Esophagus mucosa (tissue), 1 donor: ENCODE measurements at places on chromosomes 13 and 19.

GRCh38 chr13:39822437-39822836, 167.0 kb downstream of the COG6 start:
- ATAC-seq = no peak

GRCh38 chr13:25085125-25085742, 10.7 kb upstream of the PABPC3 start:
- no peak for ATAC-seq

DNA sequence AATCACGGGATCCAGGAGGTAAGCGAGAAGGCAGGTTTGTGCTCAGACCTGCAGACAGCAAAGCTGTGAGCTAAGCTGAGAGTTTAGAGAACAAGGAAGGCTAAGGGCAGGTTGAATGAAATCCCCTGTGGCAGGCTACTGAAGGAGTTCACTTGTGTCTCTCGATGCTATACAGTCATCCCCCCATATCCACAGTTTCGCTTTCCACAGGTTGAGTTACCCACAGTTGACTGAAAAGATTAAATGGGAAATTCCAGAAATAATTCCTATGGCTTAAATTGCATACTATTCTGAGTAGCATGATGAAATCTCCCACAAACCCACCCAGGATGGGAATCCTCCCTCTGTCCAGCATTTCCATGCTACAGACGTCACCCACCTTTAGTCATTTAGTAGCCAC, 49.6 kb downstream of the ABCC4 start:
- ATAC-seq = no peak

DNA sequence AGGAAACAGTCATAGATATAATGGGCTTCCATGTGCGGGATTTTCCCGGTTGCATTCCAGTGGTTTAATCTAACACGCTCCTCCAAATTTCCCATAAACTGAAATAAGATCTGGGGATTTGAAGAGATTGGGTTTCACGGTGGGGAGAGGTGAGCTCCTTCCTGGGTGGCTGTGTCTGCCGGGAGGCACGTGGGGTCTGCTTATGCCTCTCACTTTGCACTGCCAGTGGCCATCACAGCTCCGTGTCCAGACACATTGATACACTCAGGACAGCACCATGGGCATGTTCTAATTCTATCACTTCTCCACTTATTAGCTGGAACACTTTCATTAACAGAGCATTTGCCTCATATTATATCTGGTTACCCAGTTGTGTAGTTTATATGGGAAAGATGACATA, 73.4 kb downstream of the SOX1 start:
- ATAC-seq = no peak

DNA sequence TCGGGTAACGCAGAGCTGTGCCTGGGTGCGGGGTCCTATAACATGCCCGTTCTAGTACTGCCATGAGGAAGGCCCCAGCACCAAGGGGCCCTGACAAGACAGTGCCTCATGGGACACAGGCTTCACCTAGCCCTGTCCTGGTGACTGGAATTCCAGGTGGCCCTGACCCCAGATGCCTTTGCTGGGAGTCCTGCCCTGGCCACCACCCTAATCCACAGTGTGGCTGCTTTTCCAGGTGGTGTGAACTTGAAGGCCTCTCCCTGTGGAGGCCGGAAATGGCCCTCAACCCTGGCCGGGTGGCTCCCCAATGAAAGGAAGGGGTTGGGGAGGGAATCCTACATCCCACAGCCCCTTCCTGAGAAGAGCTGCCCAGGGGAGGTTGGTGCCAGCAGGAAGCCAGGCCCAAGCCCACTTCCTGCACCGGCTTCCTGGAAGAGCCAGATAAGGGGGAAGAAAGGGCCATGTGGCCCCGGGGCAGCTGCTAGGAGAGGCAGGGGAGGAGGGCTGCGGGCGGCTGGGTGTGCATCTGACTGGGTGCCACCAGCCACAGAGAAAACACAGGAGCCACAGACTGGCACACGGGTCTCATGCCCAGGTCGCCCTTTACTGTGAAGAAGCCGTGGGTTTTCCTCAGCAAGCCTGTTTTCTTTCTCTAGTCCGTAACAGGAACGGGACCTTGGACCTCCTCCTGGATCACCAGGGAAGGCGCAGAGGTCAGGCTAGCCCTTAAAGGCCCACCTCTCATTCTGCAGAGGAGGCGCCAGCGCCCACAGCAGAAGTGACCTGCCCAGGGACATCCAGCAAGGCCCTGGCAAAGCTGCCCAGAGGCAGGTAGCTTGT, 4.7 kb downstream of the LSM4 start:
- no peak for ATAC-seq

DNA sequence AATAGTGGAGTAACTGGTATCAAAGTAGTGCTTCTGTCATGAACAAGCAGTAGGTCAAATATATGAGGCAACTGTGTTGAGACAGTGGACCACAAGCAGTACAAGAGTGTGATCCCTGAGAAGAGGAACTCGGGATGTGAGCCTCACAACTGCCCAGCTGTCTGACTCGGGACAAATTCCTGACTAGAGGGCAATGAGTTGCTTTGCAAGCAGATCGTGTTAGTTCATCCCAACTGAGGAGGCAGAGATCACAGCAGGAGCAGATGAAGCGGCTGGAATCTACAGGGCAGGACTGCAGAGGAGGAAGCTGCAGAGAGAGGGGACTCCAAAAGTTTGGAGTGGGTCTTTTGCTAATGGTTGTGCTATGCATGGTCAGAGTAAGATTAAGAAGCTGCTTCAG, 741.1 kb downstream of the DIAPH3 start:
- no peak for ATAC-seq

- no peak for ATAC-seq
Observed at GRCh38 chr19:50638600-50638999, 1.1 kb downstream of the SYT3 start.

GRCh38 chr19:14058182-14059092, 3.4 kb downstream of the PALM3 start:
- no peak for ATAC-seq

- no peak for ATAC-seq
Observed at GRCh38 chr13:26540334-26540733, 17.1 kb upstream of the WASF3 start.

- no peak for ATAC-seq
Observed at GRCh38 chr13:43008596-43008995, 14.8 kb upstream of the DNAJC15 start.

- ATAC-seq = no peak
Observed at GRCh38 chr19:38032951-38033350, 125.9 kb downstream of the SIPA1L3 start.

DNA sequence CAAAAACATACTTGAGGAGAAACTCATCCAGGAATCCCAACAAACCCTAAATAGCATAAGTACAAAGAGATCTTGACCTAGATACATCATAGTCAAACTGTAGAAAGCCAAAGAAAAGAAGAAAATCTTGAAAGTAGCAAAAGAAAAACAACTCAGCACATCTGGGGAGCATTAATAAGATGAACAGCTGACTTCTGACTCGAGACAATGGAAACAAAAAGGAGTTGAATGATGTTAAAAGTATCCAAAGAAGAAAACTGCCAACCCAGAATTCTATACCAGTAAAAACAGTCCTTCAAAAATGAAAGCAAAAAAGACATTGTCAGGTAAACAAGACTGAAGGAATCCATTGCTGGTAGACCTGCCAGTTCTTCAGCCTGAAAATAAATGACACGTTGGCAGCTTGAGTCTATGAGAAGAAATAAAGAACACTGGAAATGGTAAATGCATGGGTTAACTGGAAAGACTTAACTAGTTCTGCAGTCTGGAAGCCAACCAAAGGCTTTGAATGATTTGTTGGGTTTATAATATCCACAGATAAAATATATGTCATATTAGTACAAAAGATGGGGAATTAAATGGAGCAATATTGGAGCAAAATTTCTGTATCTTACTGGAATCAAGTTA, 46.8 kb downstream of the TSSK6 start:
- ATAC-seq = no peak

- ATAC-seq = no peak
Observed at GRCh38 chr13:61350341-61350740, 65.3 kb downstream of the PCDH20 start.

- ATAC-seq = peak; percentile 92
Observed at GRCh38 chr19:19170053-19170872, at the start of gene MEF2B. TSS of gene MEF2B (minus strand) at chr19:19170263. CDS start at chr19:19150735, 19,528 bp downstream.

DNA sequence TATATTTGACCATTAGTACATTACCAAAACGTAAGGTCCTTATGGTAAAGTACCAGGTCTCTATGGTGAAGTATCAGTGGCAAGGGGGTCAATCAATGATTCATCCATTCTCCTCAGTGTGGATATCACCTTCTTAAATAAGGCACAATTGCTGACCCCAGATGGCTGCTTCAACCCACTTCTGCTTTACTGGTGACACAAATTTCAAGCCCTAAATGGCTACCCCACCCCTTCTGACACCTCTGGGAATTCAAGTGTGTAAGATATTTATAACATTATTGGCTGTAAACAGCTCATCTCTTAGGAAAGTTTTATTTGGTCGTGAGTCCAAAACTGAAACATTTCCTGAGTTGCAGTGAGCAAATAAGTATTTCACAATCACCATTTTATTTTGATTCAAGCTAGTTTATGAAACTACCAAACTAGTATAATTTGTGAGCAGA, 7.9 kb upstream of the WBP4 start:
- ATAC-seq = peak; percentile 17

GRCh38 chr13:25874907-25875306, 176.9 kb downstream of the SHISA2 start:
- no peak for ATAC-seq

DNA sequence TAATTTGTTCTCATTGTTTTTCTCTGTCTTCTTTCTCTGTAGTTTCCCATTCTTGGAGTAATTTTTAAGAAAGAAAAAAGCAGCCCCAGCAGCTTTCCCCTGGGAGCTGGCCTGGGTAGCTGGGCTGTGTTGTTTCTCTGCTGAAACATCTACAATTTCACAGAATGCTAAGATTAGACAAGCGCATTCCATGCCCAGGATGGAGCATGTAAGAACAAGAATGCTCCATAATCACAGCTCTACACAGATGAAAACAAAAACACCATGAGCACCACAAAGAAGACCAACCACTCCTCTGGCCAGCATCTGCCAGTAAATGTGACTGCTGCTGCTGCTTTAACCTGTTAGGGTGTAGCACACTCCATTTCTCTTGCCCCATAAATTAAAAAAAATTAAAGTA, 239.2 kb upstream of the SLITRK1 start:
- ATAC-seq = peak; percentile 53

GRCh38 chr19:45779231-45780145, 2.8 kb downstream of the DMPK start:
- ATAC-seq = peak; percentile 85

GRCh38 chr13:51047434-51048165, 63.5 kb downstream of the C13orf42 start:
- no peak for ATAC-seq

- no peak for ATAC-seq
Observed at GRCh38 chr13:109785892-109786450, 412 bp downstream of the IRS2 start.

GRCh38 chr13:50406831-50407230, 391.6 kb downstream of the KCNRG start:
- no peak for ATAC-seq

DNA sequence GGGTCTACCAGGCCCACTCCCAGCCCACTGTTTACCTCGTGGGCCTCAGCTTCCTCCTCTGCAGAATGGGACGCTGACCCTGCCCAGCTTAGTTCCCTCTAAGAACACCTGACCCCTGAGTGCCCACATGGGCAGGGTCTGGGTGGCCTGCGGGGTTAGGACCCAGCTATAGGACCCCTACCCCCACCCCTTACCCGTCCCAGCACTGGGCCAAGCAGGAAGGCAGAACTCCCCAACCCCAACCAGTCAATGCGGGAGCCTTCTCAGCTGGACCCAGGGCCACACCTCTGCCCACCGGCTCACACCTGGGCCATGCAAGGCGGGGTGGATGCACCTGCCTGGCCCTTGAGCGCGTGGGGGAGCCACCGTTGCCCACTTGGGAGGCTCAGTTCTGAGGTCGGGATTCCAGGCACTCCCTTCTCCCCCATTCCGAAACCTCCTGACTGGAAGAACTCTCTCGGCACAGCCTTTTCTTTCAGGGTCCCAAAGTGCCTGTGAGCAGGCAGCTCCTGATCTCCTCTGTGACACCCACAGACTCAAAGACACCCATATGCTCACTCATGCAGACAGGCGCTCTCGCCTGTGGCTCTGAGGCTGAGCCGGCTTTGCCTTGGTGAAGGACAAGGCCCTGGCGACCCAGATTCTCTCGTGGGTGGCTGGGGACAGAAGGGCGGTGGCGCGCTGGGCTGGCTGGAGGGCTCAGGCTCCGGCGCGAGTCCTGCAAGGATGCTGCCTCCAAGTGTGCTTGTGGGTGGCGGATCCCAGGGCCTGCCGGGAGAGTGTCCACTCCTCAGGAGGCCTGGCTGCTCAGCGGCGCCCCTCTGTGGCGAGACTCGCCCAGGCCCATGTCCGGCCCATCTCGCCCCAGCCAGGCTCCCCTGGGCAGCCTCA, 27.9 kb upstream of the PARP4 start:
- peak; percentile 54 for ATAC-seq

DNA sequence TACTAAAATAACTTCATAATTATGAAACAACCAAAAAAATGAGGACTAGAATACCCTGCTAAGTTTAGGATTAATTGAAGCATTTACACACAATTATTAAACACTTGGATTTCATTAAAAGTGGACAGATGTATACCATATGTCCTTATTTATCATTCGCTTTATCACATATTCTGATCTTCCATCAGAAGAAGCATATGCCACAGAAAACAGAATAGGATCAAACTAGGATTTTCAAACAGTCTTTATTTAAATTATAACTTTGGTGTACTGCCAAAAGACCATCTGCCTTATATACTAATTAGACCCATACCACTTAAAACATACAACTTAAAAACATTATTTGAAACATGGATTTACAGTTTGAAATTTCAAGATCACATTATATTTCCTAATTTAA, 727.1 kb upstream of the KLHL1 start:
- no peak for ATAC-seq

DNA sequence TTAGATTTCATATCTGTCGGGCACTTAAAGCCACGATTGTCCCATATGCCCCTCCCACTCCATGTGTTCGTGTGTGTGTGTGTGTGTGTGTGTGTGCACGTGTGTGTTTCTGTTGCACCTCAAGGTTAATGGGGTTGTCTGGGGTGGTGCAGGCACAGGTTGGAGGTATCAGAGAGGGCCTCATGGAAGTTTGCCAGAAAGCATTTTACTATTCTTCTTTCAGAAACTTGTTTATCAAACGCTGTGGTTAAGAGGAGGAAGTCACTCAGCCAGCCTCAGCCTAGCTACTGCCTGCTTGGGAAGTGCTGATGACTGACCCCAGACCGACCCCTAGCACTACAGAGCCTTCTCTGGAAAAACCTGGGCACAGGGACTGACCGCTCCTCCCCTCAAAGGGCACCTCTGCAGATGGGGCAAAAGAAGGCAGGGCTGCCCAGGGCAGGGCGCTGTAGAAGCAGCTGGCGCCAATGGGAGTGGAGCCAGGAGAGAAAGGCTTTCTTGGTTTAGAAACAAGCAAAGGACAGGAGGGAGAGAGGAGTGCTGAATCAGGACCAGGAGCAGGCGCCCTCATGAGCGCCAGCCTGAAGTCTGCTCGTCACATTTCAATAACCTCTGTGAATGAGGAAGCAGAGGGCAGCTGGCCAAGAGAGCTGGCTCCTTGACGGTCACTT, 3.9 kb downstream of the SIAH3 start:
- ATAC-seq = peak; percentile 40

- ATAC-seq = no peak
Observed at GRCh38 chr19:7690779-7691258, 10.2 kb downstream of the TRAPPC5 start.

- no peak for ATAC-seq
Observed at GRCh38 chr13:21453387-21454081, 5.6 kb downstream of the ZDHHC20 start.

- ATAC-seq = no peak
Observed at GRCh38 chr13:113654175-113654560, 3.8 kb downstream of the ATP4B start.
